Renal pelvis (tissue), 12 donors: ENCODE measurements at places on chromosomes 16 and 17. TPM values are rescaled to one million over a fixed set of nuclear protein-coding genes. Genes with fewer than 3 reads are reported as not detected.

The CBX2 gene
- 37.7 TPM for polyA plus RNA-seq

The POLR3K gene
- polyA plus RNA-seq: 13.5 TPM

- no peak for DNase-seq
Measured at GRCh38 chr16:9260666-9261065, 169.2 kb downstream of the HAPSTR1 start.

DNA sequence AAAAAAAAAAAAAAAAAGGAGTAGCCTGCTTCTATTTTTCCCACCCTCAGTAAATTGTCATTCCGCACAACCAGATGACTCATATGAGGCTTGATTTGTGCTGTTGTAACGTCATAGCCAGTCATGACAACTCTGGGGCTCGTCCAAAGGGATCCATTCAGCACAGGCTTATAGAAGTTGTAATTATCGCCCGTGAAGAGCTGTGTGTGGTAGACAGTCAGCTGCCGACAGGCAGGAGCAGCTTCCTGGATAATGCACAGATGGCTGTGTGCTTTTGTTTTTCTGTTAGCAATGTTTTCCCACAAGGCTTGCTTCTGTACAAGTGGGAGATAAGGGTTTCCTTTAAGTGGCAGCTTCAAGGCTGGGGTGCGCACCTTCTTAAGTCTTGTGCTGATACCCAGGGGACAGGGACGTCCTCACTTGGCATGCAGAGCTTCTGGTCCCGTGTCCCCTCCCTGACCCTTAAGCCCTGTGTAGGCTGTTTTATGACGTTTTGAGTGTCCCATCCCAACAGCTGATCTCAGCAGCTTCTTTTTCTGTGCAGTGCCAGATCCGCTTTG, 26.0 kb downstream of the SNX29 start:
- DNase-seq: no peak

DNA sequence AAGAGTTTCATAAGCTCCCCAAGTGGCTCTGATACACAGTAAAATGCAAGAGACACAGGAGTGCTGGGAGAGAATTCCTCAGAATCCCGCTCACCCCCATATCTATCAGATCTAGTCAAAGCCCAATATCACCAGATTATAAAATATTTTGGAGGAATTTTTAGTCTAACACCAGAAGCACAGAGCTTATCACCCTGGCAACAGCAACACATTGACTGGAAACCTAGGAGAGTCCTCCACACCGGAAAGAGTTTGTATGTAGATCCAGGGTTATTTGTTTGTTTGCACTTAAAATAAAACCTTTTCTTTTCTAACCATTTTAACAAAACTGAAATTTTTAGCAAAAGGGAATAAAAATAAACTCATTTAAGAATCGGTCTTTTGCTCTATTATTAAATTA, 7.2 kb downstream of the SOX9 start:
- DNase-seq: no peak

DNA sequence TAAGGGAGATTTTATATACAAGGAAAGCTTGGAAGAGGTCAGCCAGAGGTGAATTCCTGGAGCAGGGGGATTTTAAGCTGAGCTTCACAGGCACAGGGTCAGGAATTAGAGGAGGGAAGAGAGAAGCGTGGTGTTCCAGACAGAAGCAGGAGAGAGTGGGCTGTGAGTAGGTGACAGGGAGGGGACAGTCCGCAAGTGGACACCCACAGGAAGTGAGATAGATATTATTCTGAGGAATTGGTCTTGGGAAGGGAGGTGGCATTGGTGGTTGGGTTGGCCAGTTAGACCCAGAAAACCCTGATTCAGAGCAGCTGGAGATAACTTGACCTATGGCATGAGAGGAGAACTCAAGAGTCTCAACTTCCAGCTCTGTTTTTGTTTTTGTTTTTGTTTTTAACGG, 14.7 kb downstream of the PHB1 start:
- DNase-seq: no peak
